NCI-H1105 treated with DMSO at 0.1 percent for 48 hours (cell line): ENCODE measurements at places on chromosomes 11 and 22.

DNA sequence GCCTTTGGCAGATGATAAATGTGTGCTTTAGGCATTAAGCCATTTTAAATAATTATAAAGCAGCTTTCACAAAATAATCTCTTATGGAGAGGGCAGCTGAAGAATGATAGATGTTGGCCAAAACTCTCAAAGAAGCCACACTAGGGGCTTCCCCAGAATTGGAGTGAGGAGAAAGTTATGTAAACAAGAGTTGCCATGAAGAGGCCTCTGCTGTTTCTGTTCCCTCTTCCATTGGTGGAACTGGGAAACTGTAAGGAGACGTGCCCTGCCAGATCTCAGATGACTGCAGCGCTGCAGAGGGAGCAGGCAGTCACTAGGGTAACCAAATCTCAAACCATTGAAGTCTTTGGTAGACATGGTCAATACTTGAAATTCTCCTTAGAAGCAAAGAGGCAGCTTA, 19.4 kb upstream of the APLP2 start:
- no peak for DNase-seq

DNA sequence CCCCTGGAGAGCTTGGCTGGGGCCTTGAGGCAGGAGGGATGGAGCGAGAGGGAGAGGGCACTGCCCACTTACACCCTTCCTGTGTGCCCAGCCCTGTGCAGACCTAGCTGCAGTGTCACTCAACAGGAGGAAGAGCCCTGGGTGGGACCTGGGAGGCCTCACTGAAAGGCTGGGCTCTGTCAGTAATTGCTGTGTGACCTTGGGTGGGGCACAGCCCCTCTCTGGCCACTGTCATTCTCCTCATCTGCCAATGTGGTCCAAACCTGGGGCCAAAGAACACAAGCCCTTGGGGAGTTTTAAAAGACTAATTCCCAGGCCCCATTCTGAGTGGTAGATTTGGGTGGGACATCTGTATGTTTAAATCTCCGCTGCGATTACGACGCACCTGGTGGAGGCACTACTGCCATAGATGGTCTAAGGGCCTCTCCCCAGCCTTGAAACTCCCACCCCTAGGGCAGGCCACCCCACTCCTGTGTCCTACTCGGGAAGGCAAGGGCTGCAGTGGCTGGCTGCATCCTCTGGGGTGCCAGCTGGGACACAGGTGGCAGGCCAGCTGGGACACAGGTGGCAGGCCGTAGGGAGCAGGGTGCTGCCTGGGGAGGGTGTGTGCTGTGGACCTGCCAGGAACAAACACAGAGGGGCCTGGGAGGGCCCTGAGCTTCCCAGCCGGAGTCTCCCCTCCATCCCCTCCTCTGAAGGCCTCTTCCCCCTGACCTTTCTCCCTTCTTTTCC, 12.3 kb upstream of the SOX10 start:
- DNase-seq: no peak

- no peak for DNase-seq
Measured at GRCh38 chr11:56808326-56808725, 59.8 kb upstream of the OR9G4 start.

GRCh38 chr22:30332994-30333706, 6.4 kb upstream of the TBC1D10A start:
- no peak for DNase-seq

DNA sequence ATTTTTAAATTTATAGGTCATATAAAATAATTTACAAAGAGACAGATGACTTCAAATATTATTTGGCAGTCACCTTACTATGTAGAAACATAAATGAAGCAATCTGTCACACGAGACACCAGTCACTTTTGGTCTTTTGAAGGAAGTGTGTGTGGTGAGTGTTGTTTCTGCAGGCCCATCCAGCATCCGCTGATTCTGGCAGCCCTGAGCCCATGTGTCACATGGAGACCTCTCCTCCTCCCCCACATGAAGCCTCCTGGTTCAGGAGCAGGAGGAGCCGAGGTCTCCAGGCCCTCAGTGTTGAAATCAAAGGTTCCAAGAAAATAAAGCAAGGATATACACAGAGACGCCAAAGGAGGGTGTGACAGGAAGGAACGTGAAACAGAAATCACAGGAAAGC, 60.1 kb downstream of the ARFGAP3 start:
- no peak for DNase-seq
